Stimulated activated CD4-positive, alpha-beta T cell treated with anti-CD3 and anti-CD28 coated beads, TNF-alpha, amount 100 ng/mL, for 4 hours (primary cell): ENCODE measurements at places on chromosomes 7 and 10.
A peak's percentile ranks its signal among the peaks of the same experiment; 100 is the strongest.

- no peak for DNase-seq
Measured at GRCh38 chr10:68239596-68240150, 7.8 kb upstream of the ATOH7 start.

DNA sequence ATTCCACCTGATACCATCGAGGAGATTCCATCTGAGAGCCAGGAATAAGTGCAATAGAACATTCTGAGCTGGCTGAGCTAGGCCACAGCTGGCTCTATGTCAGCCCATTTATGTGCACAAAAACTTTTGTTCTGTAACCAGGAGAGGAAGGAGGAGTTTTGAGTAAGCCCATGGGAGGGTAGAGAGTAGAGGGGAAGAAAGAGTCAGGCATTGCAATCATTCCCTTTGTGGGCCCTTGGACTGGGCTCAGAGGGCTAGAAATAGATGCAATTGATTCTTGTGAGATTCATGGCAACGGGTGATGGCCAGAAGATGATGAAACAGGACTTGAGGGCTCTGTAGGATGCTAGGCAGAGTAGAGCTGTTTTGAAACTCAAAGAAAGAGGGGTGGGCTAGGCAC is 104.6 kb upstream of the KIF5B start:
- no peak for DNase-seq

DNA sequence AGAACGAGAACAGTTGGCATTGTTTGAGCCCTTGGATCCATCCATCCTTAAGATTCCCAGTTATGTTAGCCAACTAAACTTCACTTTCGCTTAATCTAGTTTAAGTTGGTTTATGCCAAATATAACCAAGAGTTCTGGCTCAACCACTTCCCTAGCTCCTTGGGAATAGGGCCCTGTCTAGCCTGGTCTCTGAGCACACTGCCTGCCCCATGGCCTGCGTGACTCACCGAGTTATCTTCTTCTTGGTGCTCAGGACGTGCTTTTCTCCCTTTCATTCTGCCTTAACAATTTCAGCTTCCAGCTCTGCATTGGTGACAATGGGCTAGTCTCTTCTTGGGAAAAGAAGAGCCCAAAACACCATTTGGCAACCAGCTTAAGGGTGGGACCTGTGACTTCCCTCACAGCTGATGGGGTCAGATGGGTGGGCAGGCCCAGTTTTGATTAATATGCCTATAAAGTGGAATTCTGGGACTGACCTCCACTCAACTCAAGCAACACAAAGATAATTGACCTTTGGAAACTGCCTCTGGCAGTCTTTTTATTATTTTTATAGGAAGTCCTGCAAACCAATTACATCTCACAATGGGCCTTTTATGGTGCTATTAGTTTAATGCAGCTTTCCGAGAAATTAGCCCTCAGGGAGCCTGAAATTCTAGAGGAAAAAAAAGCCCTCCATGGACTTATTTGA is 126.4 kb downstream of the CFAP58 start:
- DNase-seq = no peak

DNA sequence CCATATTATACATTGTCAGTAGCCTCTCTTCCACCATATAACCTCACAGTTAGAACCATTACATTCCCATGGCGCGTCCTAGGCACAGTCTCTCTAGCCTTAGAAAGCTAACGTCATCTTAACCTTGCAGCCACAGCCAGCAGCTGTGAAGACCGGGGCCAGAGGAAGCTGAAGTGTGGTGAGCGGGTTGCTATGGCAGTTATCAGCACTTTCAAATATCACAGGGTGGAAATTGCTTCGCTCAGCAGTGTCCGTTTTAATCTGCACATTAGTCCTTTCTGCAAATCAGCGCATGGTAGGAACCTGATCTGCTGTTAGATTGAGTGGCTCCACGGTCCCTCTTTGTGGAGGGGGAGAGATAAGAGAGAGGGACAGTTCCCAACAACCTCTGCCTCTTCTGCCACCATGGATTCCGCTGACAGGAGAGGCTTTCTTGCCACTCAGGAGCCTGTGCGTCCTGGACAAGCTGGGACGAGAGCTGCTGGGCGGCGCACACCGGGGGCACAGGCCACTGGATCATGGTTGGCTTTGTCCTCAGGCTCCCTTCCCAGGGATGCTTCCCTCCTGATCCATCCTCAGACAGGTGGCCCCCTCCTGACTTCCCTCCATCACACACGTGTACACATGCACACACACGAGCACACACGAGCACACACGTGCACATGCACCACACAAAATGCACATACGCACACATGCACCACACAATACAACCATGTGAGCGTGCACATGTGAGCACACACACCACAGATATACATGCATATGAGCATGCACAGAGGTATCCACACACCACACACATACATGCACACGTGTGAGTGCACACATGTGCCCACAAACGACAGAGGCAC is 93.8 kb downstream of the WDR37 start:
- no peak for DNase-seq

GRCh38 chr10:102704915-102705314 is 9.3 kb downstream of the ARL3 start:
- DNase-seq = no peak

DNA sequence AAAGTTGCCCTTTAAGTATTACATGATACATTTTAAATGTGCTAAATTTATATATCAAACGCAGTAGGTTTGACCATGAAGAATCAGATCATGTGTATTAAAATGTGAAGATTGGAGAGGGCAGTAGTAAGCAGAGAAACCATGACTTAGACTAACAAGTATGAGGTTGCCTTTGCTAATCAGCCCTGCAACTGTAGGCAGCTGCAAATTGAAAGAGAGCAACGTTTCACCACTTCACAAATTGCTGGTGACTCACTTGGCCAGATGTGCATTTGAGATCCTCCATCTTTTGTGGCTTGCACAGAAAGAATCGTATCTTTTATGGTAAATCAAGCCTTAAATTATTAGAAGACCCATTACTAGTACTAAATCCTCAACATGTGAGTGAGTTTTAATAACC is 10.1 kb upstream of the SEMA3A start:
- no peak for DNase-seq

DNA sequence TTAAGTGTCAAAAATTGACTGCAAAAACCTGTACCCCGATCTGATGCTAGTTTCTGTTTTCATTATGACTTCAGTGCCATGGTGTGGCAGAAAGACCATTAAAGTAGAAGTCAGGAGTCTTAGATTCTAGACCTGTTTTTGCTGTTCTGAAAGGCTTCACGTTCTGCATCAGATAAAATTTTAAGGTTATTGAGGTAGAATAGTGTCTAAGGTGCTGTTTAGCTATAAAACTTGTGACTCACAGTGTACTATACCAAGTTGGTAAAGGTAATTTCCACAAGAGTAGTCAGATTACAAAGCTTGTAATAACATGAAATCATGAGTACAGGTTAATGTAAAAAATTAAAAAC is 38.6 kb downstream of the ZNRF2 start:
- no peak for DNase-seq

- DNase-seq = no peak
Measured at GRCh38 chr7:128918016-128918665, 7.6 kb upstream of the KCP start.

DNA sequence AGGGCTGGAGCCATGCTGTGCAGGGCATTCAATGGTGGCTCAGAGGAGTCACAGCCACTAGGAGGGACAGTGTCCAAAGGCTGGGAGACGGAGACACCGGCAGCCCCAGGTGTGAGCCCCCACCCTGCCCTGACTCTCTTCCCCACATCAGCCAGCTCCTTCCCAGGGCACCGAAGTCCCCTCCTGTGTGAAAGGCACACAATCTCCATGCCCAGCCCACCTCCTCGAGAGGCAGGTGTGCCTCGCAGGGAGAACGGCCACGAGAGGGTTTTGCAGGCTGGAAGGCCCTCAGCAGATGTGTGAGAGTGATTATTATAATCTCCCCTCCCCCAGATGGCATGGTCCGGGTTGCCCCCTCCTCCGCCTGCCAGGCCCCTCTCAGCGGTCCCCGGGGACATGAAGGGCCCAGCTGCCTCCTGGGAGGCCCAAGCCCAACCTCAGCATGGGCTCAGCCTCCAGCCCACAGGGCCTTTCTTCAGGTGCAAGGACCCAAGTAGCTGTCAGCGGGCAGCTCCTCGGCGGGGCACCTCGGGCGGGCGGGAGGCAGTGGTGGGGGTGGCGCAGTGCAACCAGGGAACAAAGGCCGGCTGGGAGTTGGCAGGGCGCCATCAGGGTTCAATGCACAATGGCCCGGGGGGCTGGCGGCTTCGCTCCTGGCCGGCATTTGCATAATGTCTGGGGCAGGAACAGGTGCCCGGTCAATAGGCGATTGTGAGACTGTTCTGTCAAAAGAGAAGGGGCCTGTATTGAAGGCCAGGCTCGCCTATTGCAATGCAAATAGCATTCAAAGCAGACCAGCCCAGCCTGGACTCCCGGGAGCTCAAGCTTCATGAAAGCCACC is 155.3 kb upstream of the ZMIZ1 start:
- DNase-seq = no peak

GRCh38 chr10:44395902-44396670 is 11.2 kb upstream of the CXCL12 start:
- DNase-seq = no peak

GRCh38 chr10:649798-650440 is 39.5 kb downstream of the DIP2C start:
- DNase-seq = no peak

DNA sequence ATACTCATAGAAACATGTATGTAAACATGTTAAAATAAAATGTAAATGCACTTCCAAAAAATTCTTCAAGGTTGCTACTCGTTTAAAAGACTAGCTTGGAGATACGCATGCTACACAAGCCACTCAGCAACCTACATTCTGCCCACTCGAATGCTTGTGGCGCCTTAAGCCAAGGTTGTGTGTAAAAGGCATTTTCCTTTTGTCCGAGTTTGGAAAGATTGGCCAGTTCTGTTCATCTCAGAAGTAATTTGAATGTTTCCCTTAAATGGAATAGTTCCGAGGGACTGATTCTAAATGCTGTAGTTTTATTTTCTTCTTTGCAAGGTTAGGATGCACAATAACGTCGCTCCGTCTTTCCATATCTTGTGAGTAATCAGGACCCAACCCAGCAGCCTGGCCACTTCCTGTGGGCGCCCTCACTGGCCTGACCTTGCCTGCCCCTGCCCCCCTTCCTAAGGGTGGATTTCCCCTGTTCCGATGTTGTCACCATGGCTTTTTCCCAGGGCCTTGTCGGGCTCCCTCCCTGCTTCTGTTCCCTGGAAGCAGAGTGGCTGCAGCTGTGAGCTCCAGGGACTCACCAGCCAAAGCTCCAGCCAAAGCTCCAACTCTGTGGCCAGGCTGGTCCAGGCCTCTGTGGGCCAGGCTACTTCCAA is 70.6 kb downstream of the PTPRE start:
- no peak for DNase-seq

DNA sequence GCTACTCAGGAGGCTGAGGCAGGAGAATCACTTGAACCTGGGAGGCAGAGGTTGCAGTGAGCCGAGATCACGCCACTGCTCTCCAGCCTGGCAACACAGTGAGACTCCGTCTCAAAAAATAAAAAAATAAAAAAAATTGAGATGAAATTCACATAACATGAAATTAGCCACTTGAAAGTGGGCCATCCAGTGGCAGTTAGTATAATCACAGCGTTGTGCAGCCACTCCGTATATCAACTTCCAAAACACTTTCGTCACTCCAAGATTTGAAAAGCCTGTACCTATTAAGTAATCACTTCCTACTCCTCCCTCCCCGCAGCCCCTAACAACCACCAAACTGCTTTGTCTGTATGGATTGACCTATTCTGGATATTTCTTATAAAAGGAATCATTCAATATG is 20.7 kb upstream of the CACUL1 start:
- no peak for DNase-seq

DNA sequence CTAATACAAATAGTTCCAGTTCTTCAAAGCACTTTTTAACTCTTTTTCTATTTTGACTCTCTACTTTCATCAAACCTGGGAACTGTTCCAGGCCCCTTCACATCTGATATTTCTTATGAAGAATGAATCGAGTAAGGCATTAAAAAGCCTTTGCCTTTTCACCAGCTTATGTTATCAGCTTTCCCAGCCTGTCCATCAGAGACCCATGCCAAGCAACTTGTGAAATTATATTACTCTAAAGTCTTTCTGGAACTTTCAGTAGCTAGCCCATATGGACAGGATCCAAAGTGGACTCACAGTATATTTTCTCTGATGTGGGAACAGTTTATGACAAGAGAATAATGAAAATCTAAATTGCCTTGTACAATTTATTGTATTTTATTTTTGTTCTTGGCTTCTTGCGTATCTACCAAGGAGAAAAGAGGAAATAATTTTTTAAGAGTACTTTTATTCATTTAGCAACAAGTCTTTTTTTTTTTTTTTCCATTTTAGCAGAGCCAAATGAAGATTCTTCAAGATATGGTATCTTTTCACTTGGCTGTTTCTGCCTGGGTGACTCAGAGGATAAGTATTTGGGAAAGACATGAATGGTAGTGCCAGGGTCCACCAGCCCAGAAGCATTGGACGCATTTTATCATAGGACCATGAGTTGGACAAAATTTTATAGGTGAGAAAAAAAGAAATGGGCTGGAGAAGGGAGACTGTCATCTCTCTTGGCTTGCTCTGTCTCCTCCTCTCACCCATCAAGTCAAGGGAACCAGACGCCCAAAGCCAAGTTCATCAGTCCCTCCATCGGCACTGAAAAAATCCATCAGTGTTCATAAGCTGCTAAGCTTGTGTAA is 195.8 kb upstream of the NEBL start:
- DNase-seq = no peak

- no peak for DNase-seq
Measured at GRCh38 chr7:115476671-115477181, 553.8 kb downstream of the TFEC start.

DNA sequence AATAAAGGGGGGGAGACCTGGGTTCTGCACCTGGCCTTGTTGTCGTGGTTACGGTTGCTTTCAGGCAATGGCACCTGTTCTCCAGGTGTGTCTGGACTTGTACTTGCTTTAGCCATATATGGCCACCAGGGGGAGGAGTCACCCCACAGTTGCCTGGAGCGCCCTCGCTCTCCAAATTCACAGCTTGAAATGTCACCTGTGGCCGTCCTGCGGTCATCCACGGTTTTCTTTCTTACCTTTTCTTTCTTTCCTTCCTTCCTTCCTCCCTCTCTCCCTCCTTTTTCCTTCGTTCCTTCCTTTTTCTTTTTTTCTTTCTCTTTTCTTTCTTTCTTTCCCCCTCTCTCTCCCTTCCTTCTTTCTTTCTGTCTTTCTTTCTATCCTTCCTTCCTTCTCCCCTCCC is 157.2 kb upstream of the ZNF92 start:
- peak; percentile 26 for DNase-seq

DNA sequence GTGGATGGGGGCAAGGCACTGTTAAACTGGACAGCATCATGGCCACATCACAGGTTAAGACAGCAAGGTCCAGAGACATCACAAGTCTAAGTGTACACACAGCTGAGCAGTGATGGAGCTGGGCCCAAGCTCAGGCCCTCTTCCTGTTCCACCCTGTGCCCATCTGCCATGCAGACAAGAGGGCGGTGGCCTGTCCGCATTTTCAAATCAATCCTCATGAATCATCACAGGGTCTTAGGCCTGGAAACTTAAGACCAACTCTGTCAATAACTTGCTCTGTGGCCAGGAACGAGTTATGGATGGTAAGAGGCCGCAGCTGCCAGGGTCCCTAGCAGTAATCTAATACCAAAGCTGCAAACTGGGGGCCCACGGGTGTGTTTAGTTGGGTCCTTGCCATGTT is 3.2 kb downstream of the C10orf105 start:
- DNase-seq = no peak
